Occipital lobe (tissue), 3 donors: ENCODE measurements at places on chromosomes 11 and 22. TPM values are rescaled to one million over a fixed set of nuclear protein-coding genes. Genes with fewer than 3 reads are reported as not detected.
A peak's percentile ranks its signal among the peaks of the same experiment; 100 is the strongest.

The CNGA4 gene
- 0.31 TPM for total RNA-seq

The SLC5A4 gene
- total RNA-seq: not detected

The TRPC6 gene
- 6.9 TPM for total RNA-seq

The TRIM48 gene
- total RNA-seq: not detected

The TEX54 gene
- total RNA-seq: not detected

The MS4A14 gene
- not detected for total RNA-seq

The GGTLC2 gene
- not detected for total RNA-seq

The TMPRSS4 gene
- not detected for total RNA-seq

The GGT1 gene
- 2.2 TPM for total RNA-seq

DNA sequence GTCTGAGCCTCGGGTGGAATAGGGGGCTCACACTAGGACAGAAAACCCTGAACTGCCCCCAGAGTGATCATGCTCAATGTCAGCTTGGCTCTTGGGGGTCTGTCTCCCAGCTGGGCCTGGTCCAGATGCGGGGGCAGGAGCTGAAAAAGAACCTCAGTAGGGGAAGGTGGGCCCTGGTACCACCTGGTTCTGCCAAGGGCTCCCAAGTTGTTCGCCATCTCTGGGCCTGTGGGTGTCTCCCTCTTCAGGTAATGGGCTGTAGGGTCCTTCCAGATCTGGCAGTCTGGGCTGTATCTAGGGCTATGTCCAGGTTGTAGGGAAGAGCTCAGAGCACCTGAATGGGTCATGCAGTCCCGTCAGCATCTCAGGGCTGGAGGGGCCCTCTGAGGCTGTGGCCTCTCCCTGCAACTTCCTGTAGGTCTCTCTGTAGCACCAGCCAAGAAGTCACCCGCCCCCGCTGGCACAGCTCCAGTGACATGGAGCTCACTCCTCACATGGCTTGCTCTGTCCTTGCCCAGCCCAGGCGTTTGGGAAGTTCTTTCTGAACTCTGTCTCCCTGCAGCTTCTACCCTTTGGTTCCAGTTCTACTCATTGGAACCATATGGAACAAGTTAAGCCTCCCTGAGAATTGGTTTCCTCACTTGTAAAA is 33.0 kb upstream of the SOX10 start:
- DNase-seq: peak; percentile 60

- no peak for DNase-seq
These were observed 515.1 kb downstream of the CNTN5 start for GRCh38 chr11:99535819-99536218.

GRCh38 chr11:46404476-46405017 is 13.0 kb upstream of the CHRM4 start:
- no peak for DNase-seq

GRCh38 chr22:30158744-30159500 is 78.7 kb downstream of the HORMAD2 start:
- no peak for DNase-seq

- no peak for DNase-seq
These were observed at the start of gene ELFN2 for GRCh38 chr22:37427135-37427710. TSS of gene ELFN2 (minus strand) at chr22:37427479. CDS start at chr22:37375534, 51,945 bp downstream.

- no peak for DNase-seq
These were observed 303.4 kb downstream of the SHANK2 start for GRCh38 chr11:70948855-70949531.

DNA sequence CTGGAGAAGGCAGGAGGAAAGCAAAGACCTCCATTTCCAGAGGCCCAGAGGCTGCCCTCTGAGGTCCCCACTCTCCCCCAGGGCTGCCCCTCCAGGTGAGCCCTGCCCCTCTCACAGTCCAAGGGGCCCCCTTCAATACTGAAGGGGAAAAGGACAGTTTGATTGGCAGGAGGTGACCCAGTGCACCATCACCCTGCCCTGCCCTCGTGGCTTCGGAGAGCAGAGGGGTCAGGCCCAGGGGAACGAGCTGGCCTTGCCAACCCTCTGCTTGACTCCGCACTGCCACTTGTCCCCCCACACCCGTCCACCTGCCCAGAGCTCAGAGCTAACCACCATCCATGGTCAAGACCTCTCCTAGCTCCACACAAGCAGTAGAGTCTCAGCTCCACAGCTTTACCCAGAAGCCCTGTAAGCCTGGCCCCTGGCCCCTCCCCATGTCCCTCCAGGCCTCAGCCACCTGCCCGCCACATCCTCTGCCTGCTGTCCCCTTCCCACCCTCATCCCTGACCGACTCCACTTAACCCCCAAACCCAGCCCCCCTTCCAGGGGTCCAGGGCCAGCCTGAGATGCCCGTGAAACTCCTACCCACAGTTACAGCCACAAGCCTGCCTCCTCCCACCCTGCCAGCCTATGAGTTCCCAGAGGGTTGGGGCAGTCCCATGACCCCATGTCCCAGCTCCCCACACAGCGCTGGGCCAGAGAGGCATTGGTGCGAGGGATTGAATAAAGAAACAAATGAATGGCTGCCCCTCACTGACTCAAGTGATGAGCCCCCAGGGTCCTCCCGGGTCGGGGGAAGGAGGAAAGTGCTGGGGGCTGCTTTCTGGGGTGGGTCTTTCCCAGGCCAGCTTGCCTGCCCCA is 10.8 kb downstream of the SLC22A12 start:
- DNase-seq: no peak

GRCh38 chr22:43515902-43516301 is 104.1 kb downstream of the MPPED1 start:
- no peak for DNase-seq

- no peak for DNase-seq
These were observed 39.5 kb upstream of the SLC5A12 start for GRCh38 chr11:26761361-26761809.

DNA sequence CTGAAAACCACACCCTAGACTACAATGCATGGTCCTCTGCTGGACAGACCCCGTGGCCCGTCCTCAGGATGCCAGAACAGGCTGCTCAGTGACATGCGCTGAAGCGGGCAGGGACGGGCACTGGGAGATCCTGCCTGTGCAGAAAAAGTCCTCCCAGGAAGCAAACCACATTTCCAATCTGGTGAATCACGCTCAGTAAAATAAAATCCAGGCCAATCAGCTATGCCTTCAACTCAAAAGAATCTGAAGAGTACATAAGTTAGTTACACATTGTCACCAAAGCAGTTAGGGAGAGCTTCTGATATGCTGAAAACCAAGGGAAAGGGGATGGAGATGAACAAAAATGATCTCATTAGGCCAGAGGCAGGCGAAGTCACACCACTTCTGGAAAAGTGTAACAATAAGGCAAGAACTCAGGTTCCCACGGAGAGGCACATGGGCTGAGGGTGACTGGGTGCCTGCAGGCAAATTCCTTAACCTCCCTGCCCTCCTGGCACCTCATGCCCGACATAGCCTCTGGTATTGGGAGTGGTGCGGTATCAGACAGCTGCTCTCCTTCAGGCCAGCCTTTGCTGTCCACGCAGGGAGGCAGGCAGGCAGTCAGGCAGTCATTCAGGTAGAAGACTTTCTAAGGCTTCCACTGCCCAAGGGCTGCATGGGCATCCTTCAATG is 66.4 kb downstream of the APOL5 start:
- DNase-seq: no peak

DNA sequence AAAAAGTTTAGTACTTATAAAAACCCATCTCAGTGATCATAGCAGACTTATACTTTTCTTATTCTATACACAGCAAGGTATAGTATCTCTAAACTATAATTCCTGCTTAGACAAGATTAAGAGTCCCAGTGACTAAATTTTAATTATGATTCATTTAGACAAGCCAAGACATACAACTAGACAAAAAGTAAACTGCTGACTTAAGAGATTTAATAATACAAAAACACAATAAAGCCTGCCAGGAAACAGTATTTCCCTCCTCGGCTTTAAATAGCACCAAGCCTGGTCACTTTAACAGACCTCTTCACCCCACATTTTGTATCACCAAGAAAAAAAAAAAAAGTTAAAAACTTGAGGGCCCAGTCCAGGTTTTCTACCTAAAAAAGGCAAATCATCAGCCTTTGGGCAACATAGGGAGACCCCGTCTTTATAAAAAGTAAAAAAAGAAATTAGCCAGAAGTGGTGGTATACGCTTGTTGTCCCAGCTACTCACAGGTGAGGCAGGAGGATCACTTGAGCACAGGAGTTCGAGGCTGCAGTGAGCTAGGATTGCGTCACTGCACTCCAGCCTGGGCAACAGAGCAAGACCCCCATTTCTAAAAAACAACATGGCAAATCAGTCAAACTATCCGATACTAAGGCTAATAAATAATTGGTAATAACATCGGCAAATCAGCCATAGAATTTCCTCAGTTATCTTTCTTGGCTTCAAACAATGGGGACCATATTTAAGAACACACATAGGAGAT is 53.8 kb downstream of the SIK3 start:
- no peak for DNase-seq

- no peak for DNase-seq
These were observed 6.8 kb downstream of the GTSE1 start for GRCh38 chr22:46303347-46303965.

GRCh38 chr11:46633291-46634217 is 16.2 kb downstream of the ATG13 start:
- no peak for DNase-seq

DNA sequence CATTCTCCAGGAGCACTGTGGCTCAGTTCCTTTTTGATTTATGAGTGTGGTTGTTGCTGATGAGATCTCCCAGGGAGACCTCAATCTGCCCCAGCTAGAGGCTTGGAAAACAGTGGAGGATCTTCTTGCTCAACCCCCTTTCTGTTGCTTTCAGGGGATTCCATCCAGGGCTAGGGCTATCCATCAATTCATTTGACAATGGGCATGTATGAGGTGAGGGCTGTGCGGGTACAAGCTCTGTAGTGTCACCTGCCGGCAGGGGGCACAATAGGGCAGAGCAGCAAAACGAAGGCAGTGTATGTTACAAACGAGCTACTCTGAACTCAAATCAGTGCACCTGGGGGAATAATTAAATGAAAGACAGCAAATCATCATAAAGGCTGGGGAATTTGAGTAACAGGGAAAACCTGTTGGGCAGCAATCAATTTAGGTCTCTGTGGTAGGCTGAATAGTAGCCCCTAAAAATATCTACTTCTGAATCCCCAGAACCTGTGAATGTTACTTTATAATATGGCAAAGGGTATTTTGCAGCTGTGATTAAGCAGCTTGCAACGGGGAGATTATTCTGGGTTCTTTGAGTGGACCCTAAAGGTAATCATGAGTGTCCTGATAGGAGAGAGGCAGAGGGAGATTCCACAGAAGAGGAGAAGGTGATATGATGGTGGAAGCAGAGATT is 170.3 kb upstream of the ZBED5 start:
- peak; percentile 12 for DNase-seq

- DNase-seq: no peak
These were observed 17.1 kb downstream of the ZNRF3 start for GRCh38 chr22:28900379-28900925.

- DNase-seq: no peak
These were observed 60.0 kb downstream of the PKNOX2 start for GRCh38 chr11:125224391-125225021.

DNA sequence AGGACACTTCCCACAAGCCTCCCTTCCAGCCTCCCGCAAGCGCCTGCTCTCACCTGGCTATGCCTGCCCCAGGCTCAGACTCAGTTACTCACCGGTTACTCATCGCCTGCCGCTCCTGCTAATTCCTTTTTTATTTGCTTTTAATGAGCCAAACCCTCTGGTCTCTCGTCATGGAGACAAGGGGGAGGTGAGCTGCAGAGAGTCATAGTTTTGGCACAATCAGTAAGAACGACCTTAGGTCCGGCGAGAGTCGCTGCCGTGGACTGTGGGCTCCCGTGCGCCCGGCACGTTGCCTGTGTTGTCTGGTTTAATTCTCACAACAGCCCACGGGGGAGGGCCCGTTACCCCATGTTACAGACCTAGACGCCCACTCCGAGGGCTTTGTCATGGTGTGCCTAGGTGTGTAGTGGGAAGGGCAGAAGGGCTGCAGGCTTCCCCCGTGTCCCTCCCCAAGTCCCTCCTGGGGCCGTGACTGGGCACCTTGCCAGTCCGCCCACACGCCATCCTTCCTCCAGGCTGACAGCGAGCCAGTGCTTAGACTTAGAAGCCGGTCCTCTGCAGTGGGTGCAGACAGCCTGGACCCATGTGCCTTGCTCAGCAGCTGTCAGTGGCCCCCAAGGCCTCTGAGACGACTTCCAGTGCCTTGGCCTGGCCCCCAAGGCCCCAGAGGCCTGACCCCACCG is 42.2 kb downstream of the WNT7B start:
- peak; percentile 35 for DNase-seq

- DNase-seq: no peak
These were observed 32.2 kb upstream of the TRIM29 start for GRCh38 chr11:120169981-120170698.

- no peak for DNase-seq
These were observed 1.1 kb upstream of the DENND5A start for GRCh38 chr11:9266132-9266736.

DNA sequence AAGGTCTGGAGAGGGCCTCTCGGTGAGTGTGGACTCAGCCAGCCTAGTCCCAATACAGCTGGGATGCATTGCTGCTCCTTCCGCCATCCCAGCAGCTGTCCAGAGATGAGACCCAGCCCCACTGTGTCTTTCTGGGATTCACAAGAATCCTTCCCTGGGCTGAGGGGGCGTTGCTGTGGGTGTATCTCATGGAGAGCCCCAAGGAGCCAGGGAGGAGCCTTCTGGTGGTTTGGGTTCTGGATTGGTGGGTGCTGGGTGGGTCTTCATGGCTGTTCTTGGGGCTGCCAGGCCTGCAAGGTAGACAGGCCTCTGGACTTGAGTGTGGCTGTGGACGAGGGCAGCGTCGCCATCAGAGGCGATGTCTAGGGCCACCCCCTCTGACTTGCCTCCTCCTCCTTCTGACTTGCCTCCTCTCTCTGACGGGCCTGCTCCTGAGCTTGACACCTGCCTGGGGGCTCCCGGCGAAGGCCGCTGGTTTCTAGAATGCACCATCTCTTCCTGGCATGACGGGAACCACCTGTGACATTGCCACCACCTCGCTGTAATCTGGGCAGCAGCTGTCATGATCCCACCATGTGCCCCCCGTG is 17.2 kb downstream of the KCNQ1 start:
- no peak for DNase-seq

DNA sequence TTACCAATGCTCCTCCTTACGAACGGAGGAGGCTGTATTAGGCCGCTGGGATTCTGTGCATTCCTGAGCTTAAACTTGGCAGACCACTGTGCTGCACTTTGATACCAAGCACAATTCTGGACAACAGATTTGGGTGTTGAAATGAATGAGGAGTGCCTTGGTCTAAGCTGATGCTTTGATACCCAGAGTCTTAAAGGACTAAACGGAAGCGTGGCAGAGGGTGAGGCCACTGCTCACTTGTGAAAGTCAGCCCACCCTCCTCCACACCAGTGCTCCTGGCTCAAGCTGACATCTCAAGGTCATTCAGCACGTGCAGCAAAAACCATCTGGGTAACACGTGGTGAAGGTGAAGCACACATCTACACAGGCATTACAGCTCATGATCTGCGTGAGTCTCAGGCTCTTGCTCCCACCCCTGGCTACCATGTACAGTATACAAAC is 85.9 kb downstream of the MICAL3 start:
- DNase-seq: no peak

- DNase-seq: no peak
These were observed 22.7 kb downstream of the OR5A2 start for GRCh38 chr11:59403546-59403945.

GRCh38 chr22:19178065-19178656 is 375 bp downstream of the SLC25A1 start:
- DNase-seq: no peak

- no peak for DNase-seq
These were observed 133.0 kb downstream of the SWAP70 start for GRCh38 chr11:9796854-9797253.

- DNase-seq: no peak
These were observed 2.1 kb downstream of the PAMR1 start for GRCh38 chr11:35523331-35523768.
